ENCODE measurements at places on chromosomes 11 and 22.

DNA sequence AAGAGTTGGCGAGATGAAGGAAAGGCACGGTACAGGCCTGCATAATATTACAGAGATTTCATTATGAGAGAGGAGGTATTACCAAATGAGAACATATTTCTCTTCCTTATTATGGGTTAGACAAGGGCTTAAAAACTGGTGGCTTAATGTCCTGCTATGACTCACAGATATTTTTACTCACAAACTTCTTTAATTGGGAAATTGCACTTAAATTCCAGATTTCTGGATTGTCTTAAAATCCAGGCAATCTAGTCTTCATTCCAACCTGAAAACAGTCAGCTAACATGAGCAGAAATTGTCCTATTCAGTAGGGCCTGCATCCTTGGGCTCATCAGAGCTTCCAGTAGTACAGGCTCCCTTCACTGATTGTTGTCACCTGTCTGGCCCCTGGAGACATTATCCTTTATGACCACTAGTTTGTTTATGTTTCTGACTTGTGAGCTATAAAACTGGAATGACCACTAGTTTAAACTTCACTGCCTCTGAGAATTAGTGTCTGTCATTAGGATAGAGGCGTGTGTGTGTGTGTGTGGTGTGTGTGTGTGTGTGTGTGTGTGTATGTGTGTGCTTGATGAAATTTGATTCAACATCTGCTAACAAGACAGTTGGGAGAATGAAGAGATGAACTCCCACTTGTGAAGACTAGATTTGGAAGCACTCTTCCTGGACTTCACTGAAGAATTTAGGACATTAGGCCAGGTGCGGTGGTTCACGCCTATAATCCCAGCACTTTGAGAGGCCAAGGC lies 25.1 kb downstream of the DBX1 start:
- DNase-seq: no peak

- DNase-seq: no peak
Measured at GRCh38 chr11:36757075-36757474, 159.0 kb upstream of the RAG2 start.

DNA sequence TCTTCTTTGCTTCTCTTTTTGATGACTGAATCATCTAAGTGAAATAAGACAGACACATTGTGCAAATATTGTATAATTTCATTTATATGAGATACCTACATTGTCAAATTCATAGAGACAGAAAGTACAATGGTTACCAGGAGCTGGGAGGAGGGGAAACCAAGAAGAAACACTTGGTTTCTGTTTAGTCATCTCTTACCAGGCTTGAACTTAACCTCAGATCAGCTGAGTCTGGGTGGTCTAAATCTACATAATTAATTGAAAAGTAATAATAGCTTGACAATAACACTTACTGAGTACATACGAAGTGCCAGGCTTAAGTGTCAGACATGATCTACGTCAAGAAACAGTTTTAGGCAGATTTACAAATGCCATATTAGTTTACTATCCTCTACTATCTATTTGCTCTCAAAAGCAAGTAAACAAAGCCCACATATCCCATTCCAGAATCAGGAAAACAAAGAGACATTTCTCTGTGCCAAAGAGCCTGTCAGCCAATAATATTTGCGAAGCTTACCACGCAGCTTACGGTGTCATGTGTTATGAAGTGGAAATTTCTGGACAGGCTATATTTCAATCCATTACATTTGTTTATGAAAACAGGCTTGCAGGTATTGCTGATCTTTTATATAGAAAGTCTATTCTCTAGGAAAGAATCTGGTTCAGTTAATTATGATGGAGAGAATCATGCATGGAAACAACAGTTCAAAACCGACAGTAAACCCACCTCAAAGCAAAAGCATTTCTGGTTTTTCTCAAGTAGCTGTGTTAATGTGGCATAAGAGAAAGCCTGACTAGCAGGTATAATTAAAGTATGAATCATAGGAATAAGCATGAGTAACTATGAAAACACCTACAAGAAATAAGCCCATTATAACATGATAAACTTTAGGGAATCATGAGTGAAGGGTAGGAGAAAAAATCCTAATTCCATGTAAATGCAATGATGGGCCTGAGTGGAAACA lies 2.7 kb upstream of the ARHGAP42 start:
- DNase-seq: no peak

- DNase-seq: no peak
Measured at GRCh38 chr22:26711205-26711963, 54.0 kb downstream of the MIAT start.

All from T follicular helper cell (primary cell).